Fibroblast of skin of right quadriceps (primary cell): ENCODE measurements at places on chromosomes 2 and 18.

GRCh38 chr2:154978244-154978643, 279.7 kb downstream of the KCNJ3 start:
- peak; percentile 2 for DNase-seq

DNA sequence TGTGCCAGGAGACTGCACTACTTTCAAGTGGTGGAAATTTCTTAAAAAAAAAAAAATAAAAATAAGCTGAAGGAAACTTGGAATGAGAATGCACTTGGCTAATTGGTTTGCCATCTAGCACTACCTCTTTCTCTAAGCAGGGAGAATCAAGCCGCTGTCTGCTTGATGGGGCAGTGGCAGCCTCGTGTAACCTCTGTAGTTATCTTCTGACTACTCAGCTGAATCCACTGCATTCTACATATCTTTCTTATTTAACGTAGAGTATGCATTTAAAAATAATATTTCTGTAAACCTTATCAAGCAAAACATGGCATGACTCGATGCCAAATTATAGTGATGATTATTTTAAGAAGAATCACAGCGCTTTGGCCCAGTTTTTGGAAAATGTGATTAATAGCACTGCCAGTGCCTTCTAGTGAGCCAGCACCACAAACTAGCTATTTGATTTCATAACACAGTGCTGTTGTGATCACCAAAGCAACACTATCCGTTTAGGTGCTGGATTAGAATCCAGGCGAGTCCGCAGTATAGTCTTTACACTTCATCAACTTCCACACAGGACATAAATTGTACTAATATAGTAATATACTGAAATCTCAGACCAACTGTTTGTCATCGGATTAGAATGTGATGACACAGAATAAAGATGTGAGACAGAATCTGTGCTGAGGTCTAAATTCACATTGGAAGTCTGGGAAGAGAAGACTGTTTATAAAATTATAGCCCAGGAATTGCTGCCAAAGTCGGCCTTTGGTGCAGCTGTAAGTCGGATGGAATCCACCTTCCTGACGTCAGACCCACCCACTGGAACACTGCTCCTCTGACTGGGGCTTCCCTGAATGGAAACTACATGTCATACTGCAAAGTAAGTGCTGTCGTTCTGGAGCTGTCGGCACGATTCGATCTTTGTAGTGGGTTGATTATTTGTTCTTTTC, 136.5 kb upstream of the ETAA1 start:
- DNase-seq = peak; percentile 100

DNA sequence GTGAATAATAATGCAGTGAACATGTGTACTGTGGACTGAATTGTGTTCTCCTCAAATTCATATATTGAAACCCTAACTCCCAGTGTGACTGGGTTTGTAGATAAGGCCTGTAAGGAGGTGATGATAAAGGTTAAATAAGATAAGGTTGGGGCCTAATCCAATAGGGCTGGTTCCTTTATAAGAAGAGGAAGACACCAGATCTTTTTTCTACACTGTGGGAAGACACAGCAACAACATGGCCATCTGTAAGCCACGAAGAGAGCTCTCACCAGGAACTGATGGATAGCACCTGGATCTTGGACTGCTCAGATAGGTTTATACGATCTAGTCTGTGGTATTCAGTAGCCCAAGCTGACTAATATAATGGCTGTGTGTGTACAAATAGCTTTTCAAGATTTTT, 66.8 kb downstream of the BMPR2 start:
- DNase-seq = no peak

DNA sequence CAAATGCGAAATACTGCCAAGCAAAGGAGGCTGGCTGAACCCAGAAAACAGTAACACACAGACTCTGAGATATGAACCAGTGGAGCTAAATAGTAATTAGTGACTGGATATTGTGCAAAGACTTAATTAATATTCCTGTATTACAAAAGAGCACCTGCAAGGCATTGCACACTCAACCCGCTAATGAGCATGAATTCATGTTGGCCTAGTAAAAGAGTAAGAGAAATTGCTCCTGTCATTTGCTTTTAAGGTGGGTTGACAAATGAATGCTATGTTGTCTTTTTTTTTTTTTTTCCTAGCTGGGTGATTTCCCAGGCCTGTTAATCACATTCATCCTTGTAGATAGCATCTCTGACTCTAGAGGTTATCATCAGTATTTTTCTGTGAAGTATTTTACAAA, 87.0 kb upstream of the CERS6 start:
- no peak for DNase-seq

DNA sequence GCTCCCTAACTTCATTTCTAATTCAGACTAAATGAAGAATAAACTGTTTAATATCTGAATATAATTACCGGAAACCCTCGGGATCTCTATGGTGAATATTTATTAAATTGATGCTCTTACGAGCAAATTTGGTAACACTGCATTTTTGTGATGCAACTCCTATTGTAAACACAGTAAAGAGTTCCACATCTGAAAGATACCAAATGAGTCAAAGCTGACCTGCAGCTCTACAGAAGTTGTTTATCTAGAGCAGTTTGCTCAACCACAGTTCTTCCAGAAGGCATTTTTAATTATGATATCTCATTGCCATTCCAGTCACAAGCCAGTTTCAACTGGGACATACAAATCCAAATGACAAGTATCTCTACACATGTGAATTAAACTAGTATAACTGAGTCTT, 129.7 kb downstream of the PKP4 start:
- DNase-seq = peak; percentile 74

- peak; percentile 24 for DNase-seq
Observed at GRCh38 chr2:238061315-238062202, 758 bp downstream of the SCLY start.

- DNase-seq = no peak
Observed at GRCh38 chr2:56483081-56483480, 299.3 kb downstream of the CCDC85A start.

GRCh38 chr18:21000667-21001066, 110.9 kb downstream of the ROCK1 start:
- DNase-seq = peak; percentile 52

GRCh38 chr2:26000561-26001082, 18.3 kb upstream of the KIF3C start:
- DNase-seq = no peak

DNA sequence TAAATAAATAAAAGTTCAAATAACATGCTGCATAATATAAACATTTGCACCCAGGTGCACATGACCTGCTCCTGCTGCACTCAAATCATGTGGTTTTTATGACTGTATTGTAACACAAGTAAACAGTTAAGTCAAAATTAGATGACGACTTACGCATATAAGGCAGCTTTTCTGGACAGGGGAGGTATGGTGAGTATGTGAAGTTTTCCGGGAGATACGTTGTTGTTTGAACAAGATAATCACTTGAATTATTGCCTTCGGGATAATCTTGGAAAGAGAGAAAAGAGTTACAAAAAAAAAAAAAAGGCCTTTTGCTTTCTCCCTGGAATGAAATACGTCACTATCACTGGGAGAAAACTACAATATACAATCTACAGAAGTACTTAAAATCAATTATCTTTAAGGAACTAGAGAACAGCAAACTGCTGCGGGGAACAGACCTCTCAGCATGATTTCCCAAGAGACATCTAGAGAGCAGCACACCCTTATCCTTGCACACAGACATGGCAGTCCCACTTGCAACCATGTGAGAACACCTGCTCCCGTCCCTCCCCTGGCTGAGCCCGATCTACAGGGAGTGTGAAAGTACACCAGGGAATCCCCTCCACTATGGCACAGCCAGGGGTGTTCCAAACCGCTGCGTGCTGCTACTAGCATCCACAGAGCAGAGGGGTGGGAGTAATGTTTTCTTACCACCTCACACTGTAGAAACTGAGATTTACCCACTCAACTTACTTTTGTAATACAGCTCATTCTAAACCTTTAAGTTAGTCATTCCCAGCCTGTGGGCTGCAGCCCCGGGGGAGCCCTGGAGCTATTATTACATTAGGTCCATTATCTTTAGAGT, 26.3 kb downstream of the B4GALT6 start:
- DNase-seq = no peak

DNA sequence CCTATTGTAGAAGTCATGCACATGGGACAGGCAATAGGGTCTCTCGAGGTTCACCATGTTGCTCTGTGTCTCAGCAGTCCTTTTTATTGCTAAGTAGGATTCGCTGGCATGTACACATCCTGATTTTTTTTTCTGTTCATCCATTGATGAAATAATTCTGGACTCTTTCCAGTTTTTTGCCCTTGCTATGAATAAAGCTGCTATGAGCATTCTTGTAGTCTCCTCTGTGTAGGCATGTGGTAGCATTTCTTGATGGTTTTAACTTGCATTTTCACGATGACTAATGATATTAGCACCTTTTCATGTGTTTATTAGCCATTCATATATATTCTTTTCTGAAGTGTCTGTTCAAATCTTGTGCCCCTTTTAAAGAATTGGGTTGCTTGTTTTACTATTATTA, 65.8 kb upstream of the EDAR start:
- no peak for DNase-seq

- no peak for DNase-seq
Observed at GRCh38 chr2:14967729-14968128, 335.2 kb downstream of the LRATD1 start.

- no peak for DNase-seq
Observed at GRCh38 chr2:127187831-127188230, 32.3 kb downstream of the CYP27C1 start.

DNA sequence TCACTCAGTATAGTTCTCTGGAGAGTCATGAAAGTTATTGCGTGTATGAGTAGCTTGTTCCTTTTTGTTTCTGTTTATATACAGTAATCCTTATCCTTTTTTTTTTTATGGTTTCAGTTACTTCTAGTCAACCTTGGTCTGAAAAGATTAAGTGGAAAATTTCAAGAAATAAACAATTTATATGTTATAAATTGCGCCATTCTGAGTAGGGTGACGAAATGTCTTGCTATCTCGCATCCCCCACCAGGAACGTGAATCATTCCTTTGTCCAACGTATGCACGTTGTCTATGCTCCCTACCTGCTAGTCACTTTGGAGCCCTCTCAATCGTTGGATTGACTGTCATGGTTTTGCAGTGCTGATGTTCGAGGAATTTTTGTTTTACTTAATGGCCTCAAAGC, 60.4 kb downstream of the FAM117B start:
- no peak for DNase-seq

- DNase-seq = no peak
Observed at GRCh38 chr2:53793261-53793660, 6.4 kb downstream of the ERLEC1 start.

DNA sequence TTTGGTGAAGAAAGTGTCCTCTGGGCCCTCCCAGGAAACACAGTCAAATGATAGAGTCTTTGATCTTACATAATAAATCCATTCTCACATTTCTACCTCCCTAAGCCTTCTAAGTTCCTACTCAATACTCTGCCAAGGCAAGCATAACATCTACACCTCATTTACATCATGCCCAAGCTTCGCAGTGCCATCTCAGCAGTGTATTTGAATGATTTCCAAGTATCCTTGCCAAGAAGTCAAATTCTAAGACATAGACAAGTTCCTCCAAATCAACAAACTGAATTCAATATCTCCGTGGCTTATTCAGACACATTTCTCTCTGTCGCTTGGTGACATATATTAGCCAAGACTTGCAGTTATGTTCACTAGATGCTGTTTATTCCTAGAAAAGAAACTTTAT, 8.1 kb upstream of the MLPH start:
- DNase-seq = no peak

DNA sequence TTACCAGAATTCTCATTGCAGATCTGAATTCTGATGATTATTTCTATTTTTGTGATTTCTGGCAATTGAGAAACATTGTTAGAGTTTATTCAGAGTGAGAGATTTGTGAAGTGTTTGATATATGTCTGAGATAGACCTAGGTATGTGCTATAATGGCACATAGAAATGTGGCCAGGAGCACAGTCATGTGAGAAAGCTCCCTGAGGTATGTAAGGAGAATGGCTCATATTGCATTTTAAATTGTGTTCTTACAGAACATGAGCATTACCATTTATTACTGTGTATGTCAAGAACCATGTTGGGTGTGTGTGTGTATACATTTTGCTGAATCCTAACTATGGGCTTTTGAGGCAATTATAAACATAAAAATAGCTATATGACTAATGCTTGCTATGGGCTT, 101.2 kb downstream of the RAPGEF4 start:
- DNase-seq = peak; percentile 27

GRCh38 chr2:135279209-135279608, 227.1 kb downstream of the RAB3GAP1 start:
- DNase-seq = no peak

DNA sequence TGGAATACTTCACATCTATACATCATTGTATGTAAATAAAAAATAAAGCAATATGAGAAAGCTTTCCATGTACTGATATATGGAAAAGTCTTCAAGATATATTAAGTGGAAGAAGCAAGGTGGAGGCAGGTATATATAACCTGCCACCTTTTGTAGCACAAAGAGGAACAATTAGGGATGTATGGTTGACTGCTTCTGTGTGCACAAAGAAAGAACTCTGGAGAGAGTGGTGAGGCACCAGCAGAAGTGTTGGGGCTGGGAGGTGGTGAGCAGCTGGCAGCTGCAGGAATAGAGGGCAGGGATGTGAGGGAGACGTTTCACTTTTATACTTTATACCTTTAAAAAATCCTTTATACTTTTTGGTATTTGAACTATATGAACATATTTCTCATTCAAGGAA, 26.1 kb downstream of the KIF5C start:
- DNase-seq = no peak

- DNase-seq = no peak
Observed at GRCh38 chr2:65846989-65847678, 414.7 kb upstream of the SPRED2 start.

GRCh38 chr18:70559446-70559845, 270.6 kb downstream of the SOCS6 start:
- no peak for DNase-seq

DNA sequence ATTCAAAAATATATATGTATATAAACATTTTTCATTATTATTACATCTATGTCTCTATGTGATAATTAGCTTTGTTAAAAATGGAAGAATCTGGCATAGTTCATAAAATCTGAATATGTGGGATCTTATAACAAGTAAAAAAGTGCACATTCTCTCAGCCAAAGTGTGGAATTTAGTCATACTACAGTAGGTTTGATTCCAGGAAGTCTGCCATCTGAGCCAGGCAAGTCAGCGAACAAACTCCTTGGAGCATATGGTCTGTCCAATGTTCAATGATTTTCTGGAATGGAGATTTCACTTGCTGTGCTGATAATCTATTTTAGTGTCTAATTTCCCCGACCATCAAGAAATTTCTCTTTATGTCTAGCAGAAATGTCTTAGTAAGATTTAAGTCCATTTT, 1033.2 kb upstream of the NXPH2 start:
- no peak for DNase-seq

DNA sequence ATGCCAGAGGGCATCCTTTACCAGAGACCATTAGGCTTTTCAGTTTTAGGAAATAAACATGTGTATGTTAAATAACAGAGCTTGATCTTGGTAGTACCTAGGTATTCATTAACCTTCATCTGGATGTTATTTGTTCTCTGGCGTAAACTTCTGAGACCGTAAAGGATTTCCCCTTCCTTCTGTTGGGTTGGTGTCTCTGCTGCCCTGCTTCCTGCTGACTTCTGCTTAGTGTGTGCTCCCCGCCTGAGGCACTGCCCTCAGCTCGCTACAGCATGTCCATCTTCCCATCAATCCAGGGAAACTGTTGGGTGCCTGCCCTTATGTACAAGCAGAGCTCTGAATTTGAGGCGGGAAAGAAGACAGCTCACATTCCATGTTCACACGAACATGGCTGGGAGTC, 177.9 kb downstream of the TPGS2 start:
- no peak for DNase-seq

- DNase-seq = peak; percentile 46
Observed at GRCh38 chr2:13676269-13676668, 956.2 kb upstream of the LRATD1 start.

GRCh38 chr2:235274023-235274422, 219.8 kb upstream of the AGAP1 start:
- DNase-seq = no peak

GRCh38 chr2:10331702-10332401, 29.1 kb downstream of the HPCAL1 start:
- DNase-seq = no peak
